ENCODE measurements at places on chromosomes 6 and 20.
A peak's percentile ranks its signal among the peaks of the same experiment; 100 is the strongest.

DNA sequence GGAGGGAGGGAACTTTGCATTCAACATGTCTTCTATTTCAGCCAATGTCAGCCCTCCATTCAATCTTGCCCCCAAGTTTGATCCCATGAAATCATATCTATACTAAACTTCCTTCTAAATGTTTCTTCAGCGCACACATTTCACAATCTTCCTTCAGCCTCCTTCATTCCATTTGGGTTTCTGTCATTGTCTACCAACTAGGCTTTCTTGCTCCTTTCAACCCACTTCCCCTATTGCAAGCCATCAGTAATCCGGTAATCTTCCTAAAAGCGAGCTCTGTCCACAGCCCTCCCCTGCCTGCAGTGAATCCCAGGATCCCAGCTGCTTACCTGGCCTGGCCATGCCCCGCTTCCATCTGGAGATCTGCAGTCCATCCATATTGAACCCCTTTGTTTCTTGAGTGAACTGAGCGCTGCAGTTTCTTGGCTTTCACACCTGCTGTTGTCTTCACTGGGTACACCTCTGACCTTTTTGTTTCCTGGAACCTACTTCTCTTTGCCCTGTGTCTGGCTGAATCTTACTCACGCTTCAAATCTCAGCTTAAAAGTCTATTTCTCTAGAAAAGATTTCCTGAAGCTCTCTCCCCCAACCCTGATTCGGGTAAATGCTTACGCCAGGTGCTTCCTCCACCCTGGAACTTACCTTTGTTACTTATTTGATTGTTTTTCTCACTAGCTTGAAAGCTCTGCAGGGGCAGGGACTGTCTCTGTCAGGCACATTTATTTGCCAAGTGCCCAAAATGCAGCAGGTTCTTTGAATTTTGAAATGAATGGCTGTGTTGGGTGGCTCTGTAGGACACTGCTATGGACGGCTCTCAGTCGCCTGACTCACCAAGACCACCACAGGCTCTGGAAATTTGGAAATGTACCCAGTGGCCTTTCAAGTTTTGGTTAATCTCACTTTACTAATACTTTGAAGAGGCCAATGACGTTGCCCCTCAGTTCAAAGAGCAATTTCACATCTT, 50.3 kb downstream of the ADTRP start:
- no peak for DNase-seq

- no peak for DNase-seq
Observed at GRCh38 chr6:127458817-127459216, 372 bp downstream of the KIAA0408 start.

- DNase-seq: no peak
Observed at GRCh38 chr20:22353586-22353985, 230.8 kb downstream of the FOXA2 start.

GRCh38 chr6:145744619-145745018, 9.3 kb upstream of the EPM2A start:
- no peak for DNase-seq

GRCh38 chr20:2651772-2652723, at the start of gene NOP56:
TSS of gene NOP56 (plus strand) at chr20:2652632. CDS start at chr20:2652661, 29 bp downstream.
- peak; percentile 93 for DNase-seq

- no peak for DNase-seq
Observed at GRCh38 chr6:30640481-30640880, 6.5 kb upstream of the C6orf136 start.

DNA sequence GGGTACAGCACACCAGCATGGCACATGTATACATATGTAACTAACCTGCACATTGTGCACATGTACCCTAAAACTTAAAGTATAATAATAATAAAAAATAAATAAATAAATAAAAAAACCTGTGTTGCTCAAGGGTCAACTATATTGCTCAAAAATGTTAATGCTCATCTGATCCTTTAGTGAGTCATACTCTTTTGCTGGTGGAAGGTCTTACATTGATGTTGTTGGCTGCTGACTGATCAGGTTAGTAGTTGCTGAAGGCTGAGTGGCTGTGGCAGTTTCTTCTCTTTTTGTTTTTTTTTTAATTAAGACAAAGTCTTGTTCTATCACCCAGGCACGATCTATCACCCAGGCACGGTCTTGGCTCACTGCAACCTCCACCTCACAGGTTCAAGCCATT, 29.6 kb upstream of the SMIM26 start:
- no peak for DNase-seq

GRCh38 chr6:144690133-144690532, 405.0 kb downstream of the UTRN start:
- DNase-seq: no peak

DNA sequence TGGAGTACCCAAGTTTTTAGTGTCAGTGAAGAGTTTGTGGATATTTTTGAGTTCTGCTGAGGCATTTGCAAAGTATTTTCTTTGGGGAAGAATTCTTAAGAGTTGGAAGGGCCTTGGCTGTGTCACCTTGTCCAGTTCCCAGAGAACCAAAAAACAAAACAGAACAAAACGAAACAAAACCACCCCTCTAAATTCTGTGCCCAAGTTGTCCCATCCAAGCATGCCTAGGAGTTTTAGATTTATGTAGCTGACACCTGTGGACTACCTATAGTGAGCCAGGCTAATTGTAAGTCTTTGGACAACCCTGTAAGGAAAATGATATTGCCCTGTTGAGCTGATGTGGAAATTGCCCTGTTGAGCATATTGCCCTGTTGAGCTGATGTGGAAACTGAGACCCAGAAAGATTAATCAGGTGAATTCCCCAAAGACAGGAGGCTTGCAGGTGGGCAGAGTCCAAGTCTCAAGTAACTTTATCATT, 1.0 kb upstream of the ECI2 start:
- DNase-seq: no peak

DNA sequence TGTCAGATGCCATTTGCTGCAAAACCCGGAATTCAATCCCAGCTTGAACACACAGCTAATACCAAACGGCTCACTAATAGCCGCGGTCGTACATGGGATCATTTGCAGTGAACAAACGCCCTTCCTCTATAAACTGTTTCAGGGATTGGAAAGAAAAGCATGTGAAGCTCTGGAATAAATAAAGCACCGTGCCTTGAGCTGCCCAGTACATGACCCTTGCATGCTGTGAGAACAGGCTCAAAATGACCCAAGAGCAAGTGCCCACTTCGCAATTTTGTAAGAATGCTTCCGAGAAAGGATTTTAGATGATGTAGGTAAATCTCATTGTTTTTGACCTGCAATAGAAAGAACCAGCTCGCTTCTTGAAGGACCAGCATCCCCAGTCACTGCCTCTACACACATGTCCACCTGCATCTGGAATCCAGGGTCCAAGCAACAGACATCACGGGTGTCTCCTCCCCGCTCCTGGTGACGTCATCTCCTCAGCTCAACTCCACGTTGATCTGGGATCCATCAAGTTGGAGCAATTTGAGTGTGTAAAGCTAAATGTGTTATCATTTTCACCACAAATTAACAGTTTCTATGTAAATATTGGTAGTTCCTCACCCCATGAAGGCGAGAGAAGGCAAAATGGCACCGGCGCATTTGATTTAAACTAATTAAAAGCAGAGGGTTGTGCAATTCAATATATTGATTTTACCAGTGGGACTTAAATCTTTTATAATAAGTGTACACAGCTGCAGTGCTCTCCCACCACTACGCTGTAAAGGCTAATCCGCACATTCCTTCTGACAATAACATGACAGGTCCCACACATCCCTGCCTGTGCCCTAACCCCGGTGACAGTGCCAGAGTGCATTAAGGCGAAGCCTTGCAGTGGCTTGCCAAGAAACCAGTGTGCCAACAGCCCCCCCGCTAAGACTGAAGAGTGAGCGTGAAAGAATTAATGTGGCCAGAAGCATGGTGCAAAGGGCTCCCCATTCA, 6.2 kb downstream of the BMP7 start:
- DNase-seq: no peak

DNA sequence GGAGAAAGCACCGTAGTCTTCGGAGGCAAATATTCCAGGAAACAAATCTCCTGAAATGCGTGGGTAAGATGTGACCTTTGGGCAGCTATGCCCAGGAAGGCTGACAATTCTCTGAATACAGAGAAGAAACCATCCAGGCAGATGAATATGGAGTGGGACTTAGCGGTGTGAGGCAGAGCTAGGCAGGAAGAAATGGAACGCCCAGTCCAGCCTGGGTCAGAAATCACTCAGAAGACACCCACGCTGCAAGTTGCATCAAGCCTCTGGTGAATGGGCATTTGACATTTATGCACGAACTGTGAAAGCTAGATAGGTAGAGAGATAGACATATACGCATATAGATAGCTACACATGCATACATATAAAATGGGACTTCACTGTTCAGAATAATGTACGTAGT, 498.5 kb downstream of the QKI start:
- DNase-seq: no peak

GRCh38 chr6:33888664-33889200, 84.9 kb upstream of the MLN start:
- no peak for DNase-seq

DNA sequence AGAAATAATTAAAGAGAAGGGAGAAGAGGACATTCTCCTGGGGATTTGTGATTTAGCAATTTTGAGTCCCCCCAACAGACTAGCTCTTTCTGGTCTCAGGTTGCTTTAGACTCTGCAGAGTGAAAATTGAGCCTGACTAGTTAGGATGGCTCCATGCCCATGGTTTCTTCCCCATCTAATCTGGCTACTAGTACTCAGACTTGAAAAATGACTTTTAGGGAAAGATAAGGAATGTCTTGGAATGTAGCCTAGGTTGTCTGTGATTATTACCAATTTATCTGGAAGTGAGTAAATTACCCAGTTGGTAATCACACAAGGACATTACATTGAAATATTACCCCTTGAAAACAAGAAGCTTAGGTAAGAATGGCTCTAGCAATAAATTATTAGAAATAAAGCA, 4.2 kb downstream of the BEND6 start:
- DNase-seq: no peak

GRCh38 chr6:31479151-31479932, 18.6 kb upstream of the MICB start:
- no peak for DNase-seq

DNA sequence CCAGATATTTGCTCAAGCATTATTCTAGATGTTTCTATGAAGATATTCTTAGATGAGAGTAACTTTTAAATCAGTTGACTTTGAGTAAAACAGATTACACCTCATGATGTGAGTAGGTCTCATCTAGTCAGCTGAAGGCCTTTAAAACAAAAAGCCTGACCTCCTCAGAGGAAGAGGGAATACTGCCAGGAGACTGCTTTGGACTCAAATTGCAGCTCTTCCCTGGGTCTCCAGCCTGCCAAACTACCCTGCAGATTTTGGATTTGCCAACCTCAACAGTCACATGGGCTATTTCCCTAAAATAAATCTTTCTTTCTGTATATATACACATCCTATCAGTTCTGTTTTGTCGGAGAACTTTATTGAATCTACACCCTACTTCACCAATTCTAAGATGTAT, 182.5 kb upstream of the TENT5A start:
- no peak for DNase-seq

DNA sequence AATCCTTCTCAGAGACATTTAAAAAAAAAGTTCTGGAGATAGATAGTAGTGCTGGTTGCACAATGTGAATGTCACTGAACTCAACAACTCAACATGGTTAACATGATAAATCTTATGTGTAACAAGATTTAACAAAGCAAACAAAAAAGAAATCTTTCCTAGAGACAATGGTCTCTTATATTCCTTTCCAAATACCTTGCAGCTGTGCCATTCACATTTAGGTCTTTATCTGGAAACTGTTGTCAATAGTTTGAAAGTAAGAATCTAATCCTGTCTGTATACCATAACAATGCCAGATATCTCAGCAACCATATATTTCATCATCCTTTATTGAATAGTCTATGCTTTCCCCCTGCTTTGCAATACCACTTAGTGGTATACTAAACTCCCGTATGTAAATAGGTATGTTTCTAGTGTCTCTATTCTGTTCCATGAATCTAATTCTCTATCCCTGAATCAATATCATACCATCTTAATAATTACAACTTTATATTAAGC, 2.1 kb downstream of the SERAC1 start:
- no peak for DNase-seq

- peak; percentile 30 for DNase-seq
Observed at GRCh38 chr20:62219992-62220665, at the start of gene HRH3. TSS of gene HRH3 (minus strand) at chr20:62220278. CDS start at chr20:62219970, 308 bp downstream.

- no peak for DNase-seq
Observed at GRCh38 chr6:161215193-161215592, 58.7 kb downstream of the AGPAT4 start.

DNA sequence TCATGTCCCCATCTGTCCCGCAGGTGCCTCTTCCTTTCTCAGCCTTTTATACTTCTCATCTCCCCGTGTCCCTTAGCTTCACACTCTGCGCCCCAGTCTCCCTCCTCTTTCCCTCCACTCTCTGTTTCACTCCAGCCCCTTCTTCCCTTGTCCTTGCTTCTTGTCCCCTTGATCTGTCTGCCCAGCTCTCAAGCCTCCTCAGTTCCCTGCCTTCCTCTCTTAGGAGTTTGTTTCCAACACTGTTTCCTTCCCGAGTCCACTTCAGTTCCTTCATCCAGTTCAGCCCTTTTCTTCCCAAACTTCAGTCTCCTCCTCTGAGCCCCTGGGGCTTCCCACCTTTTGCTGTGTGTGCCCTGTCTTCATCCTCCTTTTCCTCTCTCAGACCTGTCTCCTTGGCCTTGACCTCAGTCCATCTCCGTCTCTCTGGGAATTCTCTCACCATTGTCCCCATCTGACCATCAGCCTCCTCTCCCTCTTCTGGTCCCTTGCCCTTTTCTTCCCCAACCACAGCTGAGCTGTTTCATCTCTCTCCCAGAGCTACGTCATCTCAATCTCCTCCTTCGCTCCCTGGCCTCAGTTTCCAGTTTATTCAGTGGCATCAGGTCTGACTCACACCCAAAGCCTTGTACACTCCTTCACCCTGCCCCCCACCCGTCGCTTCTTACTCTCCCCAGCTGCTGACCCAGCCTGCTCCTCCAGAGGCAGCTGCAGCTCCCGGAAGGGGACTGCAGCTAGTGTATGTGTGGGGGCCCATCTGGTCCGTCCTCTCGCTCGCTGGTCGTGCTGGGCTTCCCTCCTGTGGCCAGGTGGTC, 2.7 kb upstream of the DDR1 start:
- no peak for DNase-seq

DNA sequence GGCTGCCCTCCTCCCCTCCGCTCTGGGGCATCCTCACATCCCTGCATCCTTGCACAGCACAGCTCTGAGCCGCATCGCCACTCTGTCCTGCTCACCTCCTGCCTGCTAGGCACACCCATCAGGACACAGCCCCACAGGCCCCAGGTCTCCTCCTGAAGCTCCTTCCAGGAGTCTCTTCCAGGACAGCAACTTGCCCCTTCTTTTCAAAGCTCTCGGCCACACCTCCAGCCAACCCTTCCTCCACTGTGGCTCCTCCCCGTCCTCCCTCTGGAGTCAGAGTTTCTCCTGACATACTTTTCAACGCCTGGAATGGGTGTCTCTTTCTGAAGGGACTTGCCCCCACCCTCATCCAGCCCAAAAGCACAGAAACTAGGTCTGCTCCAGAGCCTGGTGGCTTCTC, 77.3 kb downstream of the SLC23A2 start:
- no peak for DNase-seq

DNA sequence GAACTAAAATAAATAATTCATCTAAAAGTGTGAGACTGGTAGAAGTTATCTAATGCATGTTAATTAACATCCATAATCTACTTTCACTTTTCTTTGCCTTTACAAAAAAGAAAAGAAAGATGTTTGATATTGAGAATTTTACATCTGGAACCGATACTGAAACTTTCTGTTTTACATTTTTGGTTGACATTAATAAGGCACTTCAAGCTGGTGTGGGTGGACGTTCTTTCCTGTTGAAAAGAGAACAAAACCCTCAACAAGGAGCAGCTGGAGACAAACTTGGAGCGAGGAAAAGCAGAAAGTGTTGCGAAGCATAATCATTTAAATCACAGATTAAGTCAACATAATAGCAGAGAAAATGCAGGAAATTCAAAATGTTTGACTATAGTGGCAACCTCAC, 575.2 kb upstream of the ADGRB3 start:
- no peak for DNase-seq

GRCh38 chr20:48578397-48579098, 249.3 kb downstream of the PREX1 start:
- no peak for DNase-seq
